HCT116 (cell line): ENCODE measurements at places on chromosomes 5 and 9. TPM values are rescaled to one million over a fixed set of nuclear protein-coding genes. Genes with fewer than 3 reads are reported as not detected.

IFNA2 gene
- total RNA-seq: not detected

DNA sequence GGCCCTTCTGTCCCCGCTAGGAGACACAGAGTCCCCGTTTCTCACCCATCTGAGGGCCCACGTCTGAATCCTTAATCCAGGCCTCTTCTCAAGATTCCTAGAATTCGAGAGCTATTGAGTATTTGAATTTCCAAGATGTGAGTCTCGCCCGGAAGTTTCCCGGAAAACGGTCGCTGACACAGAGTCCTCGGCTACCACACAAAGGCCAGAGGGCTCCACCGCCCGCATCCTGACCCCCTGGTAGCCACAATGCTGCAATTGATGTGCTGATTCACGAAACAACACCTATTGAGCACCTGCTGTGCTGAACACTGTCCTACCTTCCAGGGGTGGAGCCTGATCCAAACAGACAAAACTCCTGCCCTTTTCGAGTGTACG lies 670 bp upstream of the FBP1 start:
- no peaks in the 10 kb centered on the region for H3K36me3 ChIP-seq
- H3K27ac ChIP-seq: no peak overlapping the region
- no peak overlapping the region for H3K4me3 ChIP-seq
- no peaks in the 10 kb centered on the region for H3K27me3 ChIP-seq
- no peaks in the 10 kb centered on the region for H3K4me1 ChIP-seq
- no peak for DNase-seq

DNA sequence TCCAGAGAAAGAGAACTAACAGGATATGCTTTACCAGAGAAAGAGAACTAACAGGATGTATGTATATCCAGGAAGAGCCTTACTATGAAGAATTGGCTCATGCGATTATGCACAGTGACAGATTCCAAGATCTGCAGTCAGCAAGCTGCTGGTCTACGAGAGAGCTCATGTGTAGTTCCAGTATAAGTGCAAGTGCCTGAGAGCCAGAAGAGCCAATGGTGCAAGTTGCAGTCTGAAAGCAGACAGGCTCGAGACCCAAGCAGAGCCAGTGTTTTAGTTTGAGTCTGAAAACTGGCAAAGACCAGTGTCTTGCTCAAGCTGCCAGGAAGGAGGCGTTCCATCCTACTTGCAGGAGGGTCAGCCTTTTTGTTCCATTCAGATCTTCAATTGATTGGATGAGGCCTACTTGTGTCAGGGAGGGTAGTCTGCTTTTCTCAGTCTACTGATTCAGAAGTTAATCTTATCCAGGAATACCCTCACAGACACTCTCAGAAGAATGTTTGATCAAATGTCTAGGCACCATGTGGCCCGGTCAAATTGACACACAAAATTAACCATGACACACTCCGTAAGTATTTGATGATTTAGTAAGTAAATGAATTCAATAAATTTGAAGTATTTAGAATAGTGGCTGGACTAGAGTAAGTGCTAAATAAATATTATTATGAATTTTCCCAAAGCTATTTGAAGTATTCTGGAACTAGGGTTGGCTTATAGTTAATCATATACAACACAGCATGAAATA lies 372.1 kb upstream of the SGCD start:
- H3K27me3 ChIP-seq: no peaks in the 10 kb centered on the region
- no peaks in the 10 kb centered on the region for H3K4me1 ChIP-seq

OLFM1 gene
- total RNA-seq: 3.5 TPM

GRCh38 chr9:17171309-17172094 lies 36.7 kb downstream of the CNTLN start:
- no peak for DNase-seq
- H3K36me3 ChIP-seq: no peaks in the 10 kb centered on the region
- H3K27me3 ChIP-seq: no peaks in the 10 kb centered on the region

DNA sequence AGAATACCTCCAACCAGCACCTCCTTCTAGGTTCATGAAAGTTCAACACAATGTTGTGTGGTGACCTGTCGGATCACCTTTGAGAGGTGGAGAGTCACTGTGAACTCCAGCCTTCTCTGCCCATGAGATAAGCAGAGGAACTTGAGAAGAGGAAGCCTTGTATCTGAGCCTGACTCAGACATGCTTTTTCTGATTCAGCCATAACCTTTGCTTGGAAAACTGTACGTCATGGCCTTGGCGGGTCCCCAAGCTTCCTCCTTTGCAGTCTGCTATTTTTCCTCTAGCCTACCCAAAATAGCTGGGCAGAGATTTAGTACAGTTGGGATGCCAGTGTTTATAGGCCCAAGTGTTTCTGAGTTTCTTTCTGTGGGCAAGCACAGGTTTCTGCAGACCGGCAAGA lies 274.7 kb downstream of the CETN3 start:
- no peaks in the 10 kb centered on the region for H3K36me3 ChIP-seq
- H3K27ac ChIP-seq: no peak overlapping the region
- H3K27me3 ChIP-seq: no peaks in the 10 kb centered on the region
- no peak overlapping the region for H3K4me3 ChIP-seq

DNA sequence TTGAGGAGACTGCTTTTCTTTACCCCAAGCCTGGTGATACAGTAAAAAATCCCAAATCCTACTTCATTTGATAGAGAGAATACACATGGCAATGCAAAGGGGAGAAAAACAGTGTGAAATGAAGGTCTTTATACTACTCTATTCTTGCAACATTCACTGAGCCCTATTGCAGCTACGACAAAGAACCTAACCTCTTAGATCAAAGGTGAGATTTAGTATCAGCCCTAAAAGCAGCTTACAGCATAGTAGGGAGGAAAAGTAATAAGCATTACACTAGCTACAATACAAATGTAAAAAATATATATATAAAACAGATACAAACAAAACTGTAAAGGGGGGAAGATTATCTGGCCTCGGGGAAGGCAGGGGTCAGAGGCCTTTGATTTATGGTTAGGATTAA lies 147.1 kb downstream of the MAPKAP1 start:
- no peak overlapping the region for H3K27ac ChIP-seq
- no peaks in the 10 kb centered on the region for H3K27me3 ChIP-seq
- no peaks in the 10 kb centered on the region for H3K36me3 ChIP-seq
- no peaks in the 10 kb centered on the region for H3K4me1 ChIP-seq
- H3K4me3 ChIP-seq: no peak overlapping the region

CD14 gene
- total RNA-seq: 0.42 TPM

- DNase-seq: no peak
- H3K27me3 ChIP-seq: no peaks in the 10 kb centered on the region
- no peak overlapping the region for H3K4me3 ChIP-seq
- no peak overlapping the region for H3K27ac ChIP-seq
These were observed 348.8 kb downstream of the SH3GL2 start for GRCh38 chr9:17927616-17928015.

DNA sequence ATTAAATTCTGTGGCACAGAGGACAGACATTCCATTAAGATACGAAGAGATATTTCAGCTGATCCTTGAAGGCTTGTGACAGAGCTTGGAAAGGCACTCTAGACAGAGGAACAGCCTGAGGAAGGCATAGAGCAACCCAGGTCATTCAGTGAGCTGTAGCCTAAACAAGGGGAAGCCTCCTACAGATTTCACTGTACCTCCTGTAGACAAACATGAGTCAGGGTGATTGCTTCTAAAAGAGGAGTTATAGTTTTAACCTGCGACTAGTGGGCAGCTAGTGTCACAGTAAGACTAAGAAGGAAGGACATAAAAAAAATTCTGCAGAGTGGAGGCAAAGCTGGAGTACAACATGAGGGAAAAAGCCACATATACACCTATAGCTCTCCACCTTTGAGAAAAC lies 43.5 kb upstream of the ANKDD1B start:
- no peaks in the 10 kb centered on the region for H3K36me3 ChIP-seq
- peaks cover 29% of the 10 kb centered on the region for H3K4me1 ChIP-seq
- H3K27ac ChIP-seq: peak overlapping the region; percentile 80; the same call in 1 of the 2 replicates
- no peaks in the 10 kb centered on the region for H3K27me3 ChIP-seq
- peak; percentile 19 for DNase-seq

GRCh38 chr9:103804077-103804735 lies 289.9 kb upstream of the SMC2 start:
- no peak overlapping the region for H3K27ac ChIP-seq
- DNase-seq: no peak
- no peak overlapping the region for H3K4me3 ChIP-seq
- no peaks in the 10 kb centered on the region for H3K27me3 ChIP-seq
- H3K36me3 ChIP-seq: no peaks in the 10 kb centered on the region

DNA sequence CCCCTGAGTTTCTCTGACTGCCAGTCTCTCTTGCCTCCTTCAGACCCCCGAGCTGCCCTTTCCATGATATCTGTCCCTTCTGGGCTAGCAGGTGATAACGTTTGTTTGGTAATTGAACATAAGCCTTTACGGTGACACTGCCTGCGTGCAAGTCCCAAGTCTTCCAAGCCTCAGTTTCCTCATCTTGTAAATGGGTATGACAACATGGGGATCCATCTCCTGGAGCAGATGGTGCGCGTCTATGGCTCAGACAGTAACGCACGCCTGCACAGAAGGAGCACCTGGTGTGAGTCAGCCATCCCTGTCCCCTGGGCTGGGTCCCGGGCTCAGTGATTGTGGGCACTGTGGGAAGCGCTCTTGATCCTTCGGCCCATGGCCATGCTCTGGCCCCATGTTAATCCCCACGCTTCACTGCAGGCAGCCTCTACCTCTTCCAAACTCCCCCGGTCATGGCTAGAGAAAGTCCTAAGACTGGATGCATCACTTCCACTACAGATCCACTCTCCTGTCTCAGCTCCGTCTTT lies 85.8 kb downstream of the DAP start:
- H3K4me1 ChIP-seq: no peaks in the 10 kb centered on the region
- no peak overlapping the region for H3K4me3 ChIP-seq
- no peaks in the 10 kb centered on the region for H3K27me3 ChIP-seq
- H3K27ac ChIP-seq: no peak overlapping the region
- H3K36me3 ChIP-seq: peaks cover 3% of the 10 kb centered on the region; the same call in 1 of the 2 replicates
- no peak for DNase-seq

CXXC5 gene
- total RNA-seq: 43.1 TPM

GRCh38 chr5:159208514-159209437 lies 577 bp downstream of the RNF145 start:
- H3K4me3 ChIP-seq: peak overlapping the region; percentile 89
- no peaks in the 10 kb centered on the region for H3K27me3 ChIP-seq
- no peak for DNase-seq
- H3K4me1 ChIP-seq: peaks cover 14% of the 10 kb centered on the region; the same call in 1 of the 2 replicates

- no peak overlapping the region for H3K4me3 ChIP-seq
- no peaks in the 10 kb centered on the region for H3K36me3 ChIP-seq
- peaks cover 13% of the 10 kb centered on the region for H3K4me1 ChIP-seq
- no peaks in the 10 kb centered on the region for H3K27me3 ChIP-seq
- DNase-seq: no peak
These were observed 108.7 kb upstream of the SSBP2 start for GRCh38 chr5:81859624-81860023.

ARID3C gene
- 0.42 TPM for total RNA-seq

DNA sequence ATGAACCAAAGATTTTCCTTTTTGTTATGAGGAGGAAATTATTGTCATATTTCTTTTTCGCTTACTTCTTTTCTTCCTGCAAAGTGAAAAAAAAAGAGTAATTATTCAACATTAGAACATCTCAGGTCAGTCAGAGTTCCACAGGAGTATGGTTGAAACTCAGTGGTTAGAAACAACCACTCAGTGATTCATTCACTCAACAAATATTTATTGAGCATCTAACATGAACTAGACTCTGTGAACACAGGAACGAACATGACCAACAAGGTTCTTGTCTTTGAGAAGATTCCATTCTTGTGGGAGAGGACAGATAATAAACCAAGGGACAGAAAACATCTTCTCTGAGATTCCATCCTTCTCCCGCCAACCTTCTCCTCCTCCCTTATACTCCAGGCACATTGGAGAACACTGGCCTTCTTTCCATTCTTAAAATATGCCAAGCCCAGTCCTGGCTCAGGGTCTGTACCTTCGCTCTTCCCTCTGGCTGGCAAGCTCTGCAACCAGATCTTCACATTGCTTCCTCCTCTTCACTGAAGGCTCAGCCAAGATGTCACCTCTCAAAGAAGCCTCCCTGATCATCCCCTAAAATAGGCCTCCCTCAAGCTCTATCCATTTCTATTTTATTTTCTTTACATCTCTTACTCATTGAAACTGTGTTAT lies 6.8 kb upstream of the GRAMD2B start:
- H3K36me3 ChIP-seq: no peaks in the 10 kb centered on the region
- H3K4me1 ChIP-seq: no peaks in the 10 kb centered on the region
- no peak for DNase-seq
- no peaks in the 10 kb centered on the region for H3K27me3 ChIP-seq

DNA sequence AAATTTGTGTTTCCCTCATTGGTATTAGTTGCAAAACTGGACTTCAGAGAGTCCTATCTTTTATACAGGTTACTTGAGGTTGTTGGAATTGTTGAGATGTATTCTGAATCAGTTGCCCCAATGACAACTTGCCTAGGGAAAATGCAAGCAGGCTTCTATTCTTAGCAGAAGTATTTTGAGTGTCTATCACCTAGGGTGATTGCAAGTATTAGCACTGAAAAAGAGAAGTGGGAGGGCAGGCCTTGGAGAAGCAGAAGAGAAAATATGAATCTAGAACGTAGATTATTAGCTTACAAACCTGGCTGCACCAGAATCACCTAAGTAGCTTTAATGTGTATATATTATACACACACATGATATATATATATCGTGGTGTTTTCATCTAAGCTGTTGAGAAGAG lies 43.2 kb downstream of the ADAMTS12 start:
- no peaks in the 10 kb centered on the region for H3K36me3 ChIP-seq
- DNase-seq: no peak
- no peak overlapping the region for H3K4me3 ChIP-seq
- H3K27ac ChIP-seq: no peak overlapping the region
- H3K27me3 ChIP-seq: peaks cover 4% of the 10 kb centered on the region
- H3K4me1 ChIP-seq: peaks cover 5% of the 10 kb centered on the region; the same call in 1 of the 2 replicates

GRCh38 chr5:78530342-78531096 lies 118.1 kb downstream of the LHFPL2 start:
- DNase-seq: no peak
- no peaks in the 10 kb centered on the region for H3K4me1 ChIP-seq
- H3K27me3 ChIP-seq: no peaks in the 10 kb centered on the region
- H3K4me3 ChIP-seq: no peak overlapping the region

DNA sequence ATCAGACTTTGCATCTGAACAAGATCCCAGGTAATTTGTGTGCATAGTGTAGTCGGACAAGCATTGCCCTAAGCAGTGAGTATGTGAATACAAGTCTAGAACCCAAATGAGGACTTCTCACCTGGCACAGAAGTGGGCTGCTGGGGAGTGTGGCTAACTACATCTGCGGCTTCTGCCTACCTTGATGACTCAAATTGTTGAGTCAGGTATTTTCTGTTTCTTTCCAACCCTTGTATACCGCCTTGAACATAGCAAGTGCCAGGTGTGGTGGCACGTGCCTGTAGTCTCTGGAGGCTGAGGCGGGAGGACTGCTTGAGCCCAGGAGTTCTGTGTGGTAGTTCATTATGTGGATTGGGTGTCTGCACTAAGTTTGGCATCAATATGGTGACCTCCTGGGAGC lies 7.9 kb upstream of the JADE2 start:
- no peak overlapping the region for H3K27ac ChIP-seq
- H3K36me3 ChIP-seq: no peaks in the 10 kb centered on the region
- H3K27me3 ChIP-seq: no peaks in the 10 kb centered on the region
- H3K4me3 ChIP-seq: no peak overlapping the region
- no peak for DNase-seq
- peaks cover 22% of the 10 kb centered on the region for H3K4me1 ChIP-seq

GRCh38 chr5:10265245-10266109 lies 15.4 kb downstream of the CCT5 start:
- no peak for DNase-seq
- H3K27ac ChIP-seq: no peak overlapping the region
- no peaks in the 10 kb centered on the region for H3K27me3 ChIP-seq
- H3K4me3 ChIP-seq: no peak overlapping the region
- peaks cover 41% of the 10 kb centered on the region for H3K36me3 ChIP-seq
- H3K4me1 ChIP-seq: no peaks in the 10 kb centered on the region
